Activated naive CD8-positive, alpha-beta T cell treated with anti-CD3 and anti-CD28 coated beads, Interleukin-2, amount 50 U/mL, for 24 hours (primary cell): ENCODE measurements at places on chromosomes 2 and 18.

DNA sequence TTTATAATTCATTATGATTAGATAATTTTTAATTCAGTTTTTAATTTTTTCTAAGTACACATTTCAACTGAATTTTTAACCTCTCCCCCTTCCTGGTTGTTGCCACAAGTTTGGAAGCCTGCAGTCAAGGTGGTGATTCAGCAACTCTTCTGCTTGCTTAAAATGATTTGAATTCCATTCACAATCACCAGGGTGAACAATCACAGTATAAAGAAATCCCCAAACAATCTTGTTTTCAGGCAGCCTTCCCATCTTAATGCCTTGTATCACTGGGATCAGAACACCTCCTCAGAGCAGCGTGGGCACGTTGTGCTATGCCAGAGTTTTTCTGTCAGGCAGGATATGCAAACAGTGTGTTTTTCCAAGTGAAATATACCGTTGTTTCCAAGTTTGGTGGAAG is 46.7 kb upstream of the BARD1 start:
- DNase-seq: no peak

DNA sequence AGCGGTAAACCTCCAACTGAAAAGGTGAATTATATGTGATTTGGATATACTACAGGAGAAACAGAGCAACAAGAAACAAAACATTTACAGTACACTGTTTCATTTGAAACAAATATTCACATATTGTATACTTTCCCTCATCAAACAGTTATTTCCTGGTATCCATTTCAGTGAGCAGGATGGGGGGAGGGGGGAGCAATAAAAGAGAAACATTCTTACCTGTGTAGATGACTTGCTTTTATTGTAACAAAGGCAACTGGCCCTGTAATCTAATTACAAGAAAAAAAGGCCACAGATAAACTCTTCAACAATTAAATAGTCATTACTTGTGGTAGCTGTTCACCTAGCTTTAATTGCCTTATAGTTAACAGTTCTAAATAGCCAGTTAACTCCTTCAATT is 3.9 kb upstream of the PPP1CB start:
- no peak for DNase-seq

GRCh38 chr18:23838801-23839366 is 149.6 kb downstream of the LAMA3 start:
- no peak for DNase-seq

DNA sequence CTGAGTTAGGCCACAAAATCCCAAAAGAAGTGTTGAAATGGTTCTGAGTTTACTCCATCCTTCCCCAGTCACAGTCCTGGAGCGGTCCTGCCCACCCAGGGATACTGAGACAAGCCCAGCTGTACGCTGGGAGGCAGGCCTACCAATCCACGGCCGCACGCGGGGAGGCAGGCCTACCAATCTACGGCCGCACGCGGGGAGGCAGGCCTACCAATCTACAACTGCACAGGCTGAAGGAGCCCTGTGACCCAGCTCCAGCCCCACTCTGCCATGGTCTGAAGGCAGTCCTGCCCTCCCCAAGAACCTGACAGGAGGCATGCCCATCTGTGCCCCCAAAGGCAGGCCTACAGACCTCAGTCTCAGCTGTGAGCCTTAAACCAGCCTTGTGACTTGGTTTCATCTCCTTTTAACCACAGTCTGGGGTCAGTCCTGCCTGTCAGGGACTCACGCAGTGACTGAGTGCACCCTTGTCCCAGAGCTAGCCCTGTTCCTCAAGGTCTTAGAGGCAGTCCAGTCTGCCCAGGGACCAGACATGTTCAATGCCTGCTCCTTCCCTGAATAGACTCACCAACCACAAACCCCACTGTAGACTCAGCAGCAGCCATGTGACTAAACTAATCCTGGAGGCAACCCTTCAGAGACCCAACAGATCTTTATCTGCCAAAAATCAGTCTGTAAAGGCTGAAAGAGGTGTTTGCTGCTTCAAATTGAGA is 36.8 kb downstream of the GPC1 start:
- no peak for DNase-seq

GRCh38 chr2:212892193-212892592 is 259.2 kb downstream of the IKZF2 start:
- DNase-seq: no peak

DNA sequence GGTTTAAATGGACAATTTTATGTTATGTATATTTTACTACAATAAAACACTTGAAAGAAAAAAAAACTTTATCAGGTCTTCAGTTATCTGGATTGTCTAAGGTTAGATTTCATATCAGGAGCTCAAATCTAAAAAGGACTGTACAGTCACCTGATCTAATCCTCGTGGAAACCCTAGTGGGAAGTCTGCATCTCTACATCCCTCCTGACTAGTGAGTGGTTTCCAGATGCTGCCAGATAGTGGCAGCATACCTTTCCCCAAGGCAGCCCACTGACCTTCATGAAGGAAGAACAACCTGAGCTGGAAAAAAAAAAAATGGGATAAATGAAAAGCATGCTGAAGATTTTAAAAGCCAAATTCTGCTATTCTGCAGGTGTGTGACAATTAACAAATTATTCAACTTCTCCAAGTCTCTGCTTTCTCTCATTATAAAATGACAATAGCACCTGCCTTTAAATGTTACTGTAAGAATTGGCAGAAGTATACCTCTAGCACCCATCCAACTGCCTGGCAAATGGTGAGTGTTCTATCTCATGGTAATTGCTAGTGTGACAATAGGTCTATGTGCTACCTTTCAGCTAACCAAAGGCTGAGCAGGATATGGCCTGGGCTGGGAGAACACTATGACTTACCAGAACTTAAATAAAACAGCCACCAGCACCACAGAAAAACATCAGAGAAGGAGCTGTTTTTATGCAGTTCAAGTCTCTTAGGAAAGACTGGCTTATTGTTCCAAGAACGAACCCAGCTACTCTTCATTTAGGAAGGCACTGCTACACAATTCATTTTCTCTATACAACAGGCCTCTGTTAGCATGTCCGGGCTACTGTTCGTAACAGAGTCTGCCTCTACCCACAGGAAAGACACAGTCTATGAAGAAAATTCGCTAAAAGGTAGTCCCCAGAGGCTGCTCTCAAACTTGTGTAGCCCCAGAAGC is 8.6 kb downstream of the CLASP1 start:
- no peak for DNase-seq

DNA sequence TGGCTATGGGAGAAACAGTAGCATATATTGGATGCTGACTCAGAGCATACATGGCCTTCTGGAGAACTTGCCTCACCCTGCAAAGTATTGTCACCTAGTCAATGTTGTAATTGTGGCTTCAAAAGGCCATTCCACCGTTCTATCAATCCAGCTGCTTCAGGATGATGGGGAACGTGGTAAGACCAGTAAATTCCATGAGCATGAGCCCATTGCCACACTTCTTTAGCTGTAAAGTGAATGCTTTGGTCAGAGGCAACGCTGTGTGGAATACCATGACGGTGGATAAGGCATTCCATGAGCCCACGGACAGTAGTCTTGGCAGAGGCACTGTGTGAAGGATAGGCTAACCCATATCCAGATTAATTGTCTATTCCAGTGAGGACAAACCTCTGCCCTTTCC is 1300.1 kb upstream of the ACVR2A start:
- no peak for DNase-seq

DNA sequence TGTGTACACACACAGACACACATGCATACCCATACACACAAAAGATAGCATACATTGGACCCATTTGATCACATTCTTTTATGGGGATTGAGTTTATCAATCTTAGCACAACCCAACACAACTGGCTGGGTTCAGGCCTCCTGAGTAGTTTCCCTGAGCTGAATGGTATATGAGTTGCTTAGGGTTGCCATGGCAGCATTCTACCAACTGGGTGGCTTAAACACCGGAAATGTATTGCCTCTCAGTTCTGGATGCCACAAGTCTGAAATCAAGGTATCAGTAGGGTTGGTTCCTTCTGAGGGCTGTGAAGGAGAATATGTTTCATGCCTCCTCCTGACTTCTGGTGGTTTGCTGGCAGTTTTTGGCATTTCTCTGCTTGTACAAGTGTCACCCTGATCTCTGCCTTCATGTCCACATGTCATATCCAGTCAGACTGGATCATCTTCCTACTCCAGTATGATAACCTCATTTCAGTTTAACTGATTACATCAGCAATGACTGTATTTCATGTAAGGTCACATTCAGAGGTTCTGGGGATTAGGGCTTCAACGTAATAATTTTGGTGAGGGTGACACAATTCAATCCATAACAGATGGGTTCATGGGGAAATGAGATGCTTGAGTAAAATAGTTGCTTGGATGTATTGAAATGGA is 212.7 kb downstream of the KCNE4 start:
- no peak for DNase-seq

GRCh38 chr2:79041032-79041448 is 15.5 kb downstream of the REG3G start:
- DNase-seq: no peak
